ENCODE measurements at places on chromosomes 3 and 15.

- no peak for DNase-seq
Observed at GRCh38 chr3:161222662-161223061, 1.6 kb downstream of the NMD3 start.

- DNase-seq, result no peak
Observed at GRCh38 chr3:45137656-45138181, 8.5 kb downstream of the CDCP1 start.

GRCh38 chr3:172106989-172107388 lies 67.6 kb downstream of the FNDC3B start:
- DNase-seq, result peak; percentile 30

DNA sequence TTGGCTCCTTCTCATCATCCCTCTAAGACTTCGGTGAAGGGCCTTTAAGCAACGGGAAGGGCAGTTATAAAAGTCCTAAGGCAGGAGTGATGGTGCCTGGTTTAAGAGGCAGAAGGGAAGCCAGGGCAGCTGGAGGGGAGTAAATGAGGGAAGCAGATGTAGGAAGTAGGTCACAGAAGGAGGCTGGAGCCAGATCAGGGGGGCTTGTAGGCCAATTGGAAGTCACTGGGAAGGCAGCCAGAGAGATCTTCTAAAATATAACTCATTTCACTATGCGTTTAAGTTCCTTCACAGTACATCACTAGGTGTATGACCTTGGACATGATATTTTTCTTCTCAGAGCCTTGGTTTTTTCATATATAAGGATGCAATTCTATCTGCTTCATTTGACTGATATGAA lies 94.7 kb downstream of the MYH15 start:
- DNase-seq, result no peak

GRCh38 chr15:32042269-32042972 lies 12.1 kb downstream of the CHRNA7 start:
- no peak for DNase-seq

- no peak for DNase-seq
Observed at GRCh38 chr3:32442766-32443165, 51.1 kb downstream of the CMTM7 start.

- peak; percentile 33 for DNase-seq
Observed at GRCh38 chr15:61835496-61836106, 224.6 kb downstream of the VPS13C start.

DNA sequence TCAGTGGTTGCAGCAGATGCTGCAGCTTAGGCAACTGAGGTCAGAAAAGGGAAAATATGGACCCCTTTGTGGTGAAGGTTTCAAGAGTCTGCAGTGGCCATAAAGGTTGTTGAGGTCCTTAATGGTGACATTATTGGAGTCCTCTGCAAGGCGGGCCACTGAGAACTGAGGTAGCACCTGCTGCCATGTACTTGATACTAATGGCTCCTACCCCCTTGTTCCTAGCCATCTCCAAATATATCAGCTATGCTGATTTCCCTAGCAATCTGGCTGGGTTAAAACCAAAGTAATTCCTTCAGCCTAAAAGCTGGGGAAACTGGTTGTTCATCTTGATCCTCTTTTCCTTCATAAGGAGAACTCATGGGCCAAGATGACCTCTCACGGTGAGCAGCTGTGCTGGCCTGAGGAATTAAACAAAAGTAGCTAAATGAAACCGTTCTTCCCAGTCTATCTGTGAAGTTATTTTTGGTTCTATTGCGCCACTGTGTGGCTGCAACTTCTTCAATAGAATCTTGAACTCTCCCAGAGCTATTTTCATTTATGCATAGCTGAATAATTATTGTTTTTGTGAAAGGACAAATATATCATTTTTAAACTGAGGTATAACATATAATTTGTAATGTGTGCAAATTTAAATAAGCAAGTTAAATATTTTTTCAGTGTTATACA lies 76.1 kb upstream of the PLSCR4 start:
- no peak for DNase-seq

DNA sequence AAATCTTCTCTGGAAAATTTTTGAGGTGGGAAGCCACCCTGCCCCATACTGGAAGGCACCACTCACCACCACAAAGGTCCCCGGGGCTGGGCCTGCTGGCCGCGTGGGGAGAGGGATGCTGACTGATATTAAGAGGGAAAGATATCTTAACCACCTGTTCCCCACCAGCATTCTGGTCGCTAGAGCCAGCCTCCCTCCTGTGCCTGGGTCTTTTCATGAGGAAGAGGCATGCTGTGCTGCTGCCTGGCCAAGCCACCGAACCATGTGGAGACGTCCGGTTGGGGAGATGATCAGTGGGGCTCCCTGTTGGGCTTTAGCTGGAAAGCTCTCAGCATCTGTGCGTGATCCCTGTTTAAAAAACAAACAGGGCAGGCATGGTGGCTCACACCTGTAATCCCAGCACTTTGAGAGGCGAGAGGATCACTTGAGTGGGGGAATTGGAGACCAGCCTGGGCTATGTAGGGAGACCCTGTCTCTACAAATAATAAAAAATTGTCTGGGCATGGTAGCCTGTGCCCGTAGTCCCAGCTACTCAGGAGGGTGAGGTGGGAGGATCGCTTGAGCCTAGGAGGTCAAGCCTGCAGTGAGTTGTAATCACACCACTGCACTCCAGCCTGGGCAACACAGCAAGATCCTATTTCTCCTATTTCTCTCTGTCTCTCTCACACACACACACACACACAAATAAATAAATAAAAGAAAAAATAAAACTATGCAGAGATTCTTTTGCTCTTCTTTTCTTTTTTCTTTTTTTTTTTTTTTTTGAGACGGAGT lies 1.0 kb downstream of the KLHL18 start:
- DNase-seq, result peak; percentile 13

- no peak for DNase-seq
Observed at GRCh38 chr15:52172869-52173268, 18.3 kb downstream of the GNB5 start.

DNA sequence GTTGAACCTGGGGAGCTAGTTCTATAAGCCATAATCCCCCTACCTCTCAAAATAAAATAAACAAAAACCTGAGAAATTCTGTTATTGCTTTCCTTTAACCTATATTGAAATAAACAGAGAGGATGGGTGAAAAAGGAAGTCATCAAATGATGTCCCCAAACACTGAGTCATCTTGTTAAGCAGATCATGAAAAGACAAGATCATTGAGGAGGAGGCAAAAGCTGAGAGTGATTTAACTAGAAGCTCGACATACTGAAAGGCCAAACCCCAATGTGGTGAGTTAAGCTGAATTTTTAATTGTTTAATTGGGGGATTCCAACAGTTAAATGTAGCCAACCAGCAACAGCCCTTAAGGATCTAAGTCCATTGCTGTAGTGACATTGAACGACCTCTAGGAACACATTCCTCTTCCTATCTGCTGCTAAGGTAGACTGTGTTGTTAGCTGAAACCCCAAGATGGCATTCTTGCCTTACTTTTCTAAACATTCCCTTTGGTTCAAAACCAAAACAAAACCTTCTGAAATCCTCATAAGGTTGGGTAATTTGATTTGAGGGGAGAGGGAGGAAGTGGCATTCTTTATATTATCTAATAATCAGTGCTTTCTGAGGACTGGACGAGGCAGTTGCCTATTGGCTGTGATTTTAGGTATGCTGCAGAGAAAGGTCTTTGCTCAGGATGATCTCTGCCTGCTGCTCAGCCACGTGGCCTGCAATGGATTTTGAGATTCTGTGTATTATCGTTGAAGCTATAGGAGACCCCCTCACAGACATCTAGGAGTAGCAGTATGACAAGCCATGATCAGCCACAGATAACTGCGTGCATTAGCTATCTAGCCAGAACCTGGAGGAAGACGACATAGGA lies 62.7 kb upstream of the BNIP2 start:
- no peak for DNase-seq

DNA sequence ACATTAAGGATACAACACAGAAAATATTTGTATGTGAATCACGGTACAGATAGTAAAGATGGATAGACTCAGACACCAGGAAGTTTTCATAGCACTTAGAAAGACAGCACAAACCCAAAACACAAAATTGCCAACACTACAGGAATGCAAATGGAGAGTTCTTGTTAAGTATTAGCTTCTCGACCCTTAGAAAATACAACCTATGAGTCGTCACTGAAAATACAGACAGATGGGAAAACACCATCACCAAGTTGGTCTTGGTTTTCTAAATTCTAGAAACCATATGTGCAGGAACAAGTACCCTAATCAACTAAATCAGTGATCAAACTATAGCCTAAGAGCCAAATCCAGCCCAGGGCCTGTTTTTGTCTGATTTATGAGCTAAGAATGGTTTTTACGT lies 50.7 kb downstream of the PEAK1 start:
- DNase-seq, result no peak

GRCh38 chr3:126604691-126605090 lies 46.0 kb upstream of the C3orf22 start:
- DNase-seq, result no peak

DNA sequence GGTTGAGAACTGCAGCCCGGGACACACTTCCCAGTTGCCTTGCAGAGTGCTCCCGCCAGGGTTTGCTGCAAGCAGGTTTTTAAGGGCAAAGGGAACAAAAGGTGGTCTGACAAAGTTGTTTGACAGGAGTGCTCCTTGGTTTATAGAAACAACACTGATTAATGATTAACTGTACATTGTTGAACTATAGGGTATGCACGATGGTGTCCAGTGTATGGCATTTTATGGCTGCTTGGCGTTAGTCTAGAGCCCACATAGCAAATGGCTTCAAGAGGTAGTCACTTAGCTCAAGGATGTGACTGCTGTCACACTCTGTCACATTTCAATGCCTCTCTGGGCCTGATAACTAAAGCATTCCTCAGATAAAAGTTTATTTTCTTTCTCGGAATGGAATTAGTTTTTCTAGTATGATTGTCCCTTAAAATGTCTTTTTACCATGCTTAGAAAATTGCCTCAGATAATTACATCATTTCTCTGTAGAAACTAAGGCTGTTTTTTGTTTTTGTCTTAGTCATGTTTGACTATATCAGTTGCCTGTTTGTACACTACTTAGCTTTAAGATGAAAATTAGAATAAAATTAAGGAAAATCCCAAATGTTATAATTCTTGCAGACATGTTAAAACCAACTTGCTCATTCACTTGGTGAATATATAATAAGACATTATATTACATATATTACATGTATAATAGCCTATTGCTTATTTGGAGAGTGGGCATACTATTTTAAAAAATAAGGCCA lies 61.3 kb upstream of the GATM start:
- no peak for DNase-seq

DNA sequence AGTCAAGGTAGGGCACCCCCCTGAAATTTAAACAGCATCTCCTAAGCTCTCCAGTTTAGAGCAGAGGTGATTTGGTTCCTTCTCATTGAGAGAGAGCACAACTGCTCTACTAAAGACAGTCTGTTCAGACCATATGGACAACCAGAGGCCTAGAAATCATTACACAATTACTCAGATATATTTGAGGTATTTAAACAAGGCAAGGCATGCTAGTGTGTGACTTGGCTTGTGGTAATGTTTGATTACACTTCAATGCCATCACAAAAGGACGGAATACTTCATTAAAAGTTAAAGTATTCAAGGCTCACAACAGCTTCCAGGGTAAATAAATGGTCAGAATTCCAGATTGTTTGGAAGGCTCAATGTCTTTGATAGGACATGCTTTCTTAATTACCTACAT lies 110.2 kb downstream of the LRTM1 start:
- DNase-seq, result no peak

- DNase-seq, result no peak
Observed at GRCh38 chr3:122795674-122796195, 866 bp downstream of the SLC49A4 start.

DNA sequence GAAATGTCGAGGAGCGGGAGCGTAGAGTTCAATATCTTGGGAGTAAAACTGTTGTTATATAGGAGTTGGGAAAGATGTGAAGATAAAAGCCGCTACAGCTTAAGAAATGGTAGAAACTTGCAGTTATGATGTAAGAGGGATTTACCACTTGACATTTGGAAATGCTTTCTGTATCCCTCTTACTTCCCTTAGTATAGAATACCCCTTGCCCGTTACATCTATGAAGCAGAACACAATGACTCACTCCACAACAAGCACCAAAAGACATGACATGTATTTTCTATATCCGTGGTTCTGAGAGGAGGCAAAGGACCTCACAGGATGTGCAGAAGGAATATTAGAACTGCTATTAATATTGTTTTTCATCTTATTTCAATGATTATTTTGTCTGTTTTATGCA lies 254.2 kb upstream of the NR2F2 start:
- no peak for DNase-seq

- no peak for DNase-seq
Observed at GRCh38 chr3:172782235-172782634, 31.7 kb downstream of the ECT2 start.

DNA sequence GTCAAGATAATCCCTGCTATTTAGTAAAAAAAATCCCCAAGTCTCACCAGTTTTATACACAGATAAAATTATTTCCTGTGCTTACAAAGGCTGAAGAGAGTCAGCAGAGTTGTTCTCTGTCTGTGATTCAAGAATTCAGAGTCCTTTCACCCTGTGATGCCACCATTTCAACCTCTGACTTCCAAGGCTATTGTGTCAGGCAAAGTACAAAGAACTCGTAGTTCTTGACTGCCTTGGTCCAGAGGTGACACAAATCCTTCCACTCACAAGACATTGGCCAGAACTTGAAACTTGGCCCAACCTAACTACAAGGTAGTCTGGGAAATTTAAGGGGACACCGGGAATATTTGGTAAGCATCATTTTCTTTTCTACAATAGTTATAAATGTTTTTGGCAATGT lies 34.9 kb upstream of the CMC1 start:
- DNase-seq, result no peak

- DNase-seq, result no peak
Observed at GRCh38 chr3:126304704-126305103, 52.5 kb downstream of the KLF15 start.

- DNase-seq, result no peak
Observed at GRCh38 chr3:95319921-95320494, 1257.1 kb downstream of the NSUN3 start.

DNA sequence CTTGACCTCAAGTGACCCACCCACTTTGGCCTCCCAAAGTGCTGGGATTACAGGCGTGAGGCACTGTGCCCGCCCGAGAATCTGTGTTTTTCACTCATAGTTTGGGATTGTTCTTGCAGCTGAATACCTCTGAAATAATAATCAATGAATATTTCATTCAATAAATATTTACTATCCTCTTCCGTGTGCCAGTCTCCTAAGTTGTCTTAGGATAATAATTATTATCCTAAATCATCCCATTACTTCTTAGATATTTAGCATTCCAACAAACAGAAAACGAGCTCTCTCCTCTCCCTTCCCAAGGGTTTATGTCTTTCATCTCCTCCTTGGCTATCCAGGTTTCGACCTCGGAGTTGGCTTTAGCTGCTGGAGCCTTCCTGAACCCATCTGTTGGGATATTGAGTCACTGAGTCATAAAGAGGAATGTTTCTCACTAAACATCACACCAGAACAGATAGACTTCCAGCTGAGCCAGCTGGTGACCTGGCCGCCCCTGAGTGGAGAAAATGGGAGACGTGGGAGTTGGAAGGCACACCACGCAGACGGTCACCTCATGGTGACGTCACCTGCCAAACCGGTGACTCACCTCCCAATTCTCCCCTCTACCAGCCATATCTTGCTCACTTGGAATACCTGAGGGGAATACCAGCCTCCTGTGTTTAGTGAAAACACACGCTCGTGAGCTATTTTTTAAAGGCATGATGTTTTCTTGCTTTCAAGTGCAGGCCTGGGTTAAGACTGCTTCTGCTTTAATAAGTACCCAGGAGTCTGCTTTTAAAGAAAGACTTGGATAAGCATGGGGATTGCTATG lies 43.9 kb downstream of the BHLHE40 start:
- DNase-seq, result no peak

All from activated CD8-positive, alpha-beta memory T cell treated with anti-CD3 and anti-CD28 coated beads for 48 hours (primary cell).